ENCODE measurements at places on chromosomes 6 and 20.
A peak's percentile ranks its signal among the peaks of the same experiment; 100 is the strongest.

- DNase-seq, result no peak
Observed at GRCh38 chr6:168355716-168356522, 36.3 kb upstream of the DACT2 start.

- no peak for DNase-seq
Observed at GRCh38 chr6:54195637-54196036, 84.4 kb downstream of the MLIP start.

GRCh38 chr6:44778513-44778912, 391.0 kb downstream of the CDC5L start:
- no peak for DNase-seq

DNA sequence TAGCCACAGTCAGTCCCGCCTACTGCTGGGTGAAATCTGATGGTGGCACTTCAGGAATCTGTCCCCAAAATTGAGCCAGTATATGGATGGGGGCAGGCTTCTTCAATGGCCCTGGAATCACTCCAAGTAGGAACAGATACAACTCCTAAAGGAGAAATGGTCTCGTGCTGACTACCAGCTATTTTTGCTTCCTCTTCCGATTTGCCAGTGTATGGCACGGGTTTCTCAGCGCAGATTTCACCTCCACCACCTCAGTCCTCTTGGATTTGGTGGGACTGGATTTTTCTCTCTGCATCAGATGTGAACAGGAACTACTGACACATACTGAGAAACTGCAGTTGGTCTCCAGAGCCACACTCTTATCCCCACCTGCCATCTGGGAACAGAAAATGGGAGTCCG, 27.2 kb downstream of the PNPLA1 start:
- DNase-seq, result no peak

GRCh38 chr20:64180673-64181072, 16.4 kb downstream of the MYT1 start:
- no peak for DNase-seq

DNA sequence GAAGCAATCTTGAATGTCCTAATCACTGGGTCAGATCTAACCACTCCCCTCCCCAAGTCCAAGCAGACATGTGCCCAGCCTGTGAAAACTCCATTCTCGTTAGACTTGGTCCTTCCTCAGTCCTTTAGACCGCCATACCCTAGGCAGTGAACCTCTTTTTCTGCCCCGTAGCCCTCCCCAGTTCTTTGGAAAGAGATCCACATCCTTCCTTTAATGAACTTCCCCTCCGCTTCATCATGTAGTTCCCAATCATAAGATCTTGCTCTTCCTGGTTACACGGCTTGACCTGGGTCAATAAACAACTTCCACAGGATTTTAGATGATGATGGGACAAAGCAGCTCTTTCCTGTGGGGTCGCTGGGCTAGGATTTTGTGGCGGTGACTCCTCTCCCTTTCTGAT, 9.6 kb downstream of the AHCY start:
- no peak for DNase-seq

GRCh38 chr6:163706500-163707087, 292.1 kb downstream of the QKI start:
- no peak for DNase-seq

DNA sequence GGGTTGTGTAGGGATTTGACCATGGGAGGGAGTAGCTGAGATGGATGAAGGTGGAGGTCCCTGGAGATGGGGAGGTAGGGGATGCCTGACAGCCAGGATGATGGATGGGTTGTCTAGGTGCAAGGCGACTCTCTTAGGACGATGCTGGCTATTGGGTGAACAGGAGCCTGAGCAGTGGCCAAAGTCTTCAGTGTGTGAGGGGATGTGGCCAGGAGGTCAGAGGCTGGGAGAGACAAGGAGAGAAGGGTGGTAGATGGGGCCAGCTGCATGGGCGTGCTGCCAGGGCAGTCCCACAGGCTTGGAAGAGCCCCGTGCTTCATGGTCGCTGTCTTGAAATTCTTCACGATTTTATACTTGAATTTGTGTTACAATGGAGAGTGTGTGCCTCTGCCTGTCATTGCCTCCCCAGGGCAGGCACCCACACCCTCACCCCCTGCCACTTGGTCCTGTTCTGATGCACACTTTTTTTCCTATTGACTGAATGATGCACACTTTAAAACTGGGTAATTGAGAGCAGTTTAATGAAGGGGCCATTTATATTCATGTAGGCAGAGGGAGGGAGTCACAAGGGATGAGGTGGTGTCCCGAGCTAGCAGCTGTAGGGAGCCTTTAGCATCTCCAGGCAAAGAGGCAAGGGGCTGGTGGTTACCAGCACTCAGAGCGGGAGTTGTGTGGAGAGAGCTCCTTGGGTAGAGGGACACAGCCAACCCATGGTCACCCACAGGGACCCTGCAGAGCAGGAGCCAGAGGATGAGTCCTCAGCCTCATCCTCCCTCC, 120.7 kb downstream of the DHX35 start:
- no peak for DNase-seq

GRCh38 chr6:143536461-143536865, 24.9 kb upstream of the FUCA2 start:
- no peak for DNase-seq

GRCh38 chr6:11412011-11412424, 125.5 kb upstream of the TMEM170B start:
- peak; percentile 88 for DNase-seq

DNA sequence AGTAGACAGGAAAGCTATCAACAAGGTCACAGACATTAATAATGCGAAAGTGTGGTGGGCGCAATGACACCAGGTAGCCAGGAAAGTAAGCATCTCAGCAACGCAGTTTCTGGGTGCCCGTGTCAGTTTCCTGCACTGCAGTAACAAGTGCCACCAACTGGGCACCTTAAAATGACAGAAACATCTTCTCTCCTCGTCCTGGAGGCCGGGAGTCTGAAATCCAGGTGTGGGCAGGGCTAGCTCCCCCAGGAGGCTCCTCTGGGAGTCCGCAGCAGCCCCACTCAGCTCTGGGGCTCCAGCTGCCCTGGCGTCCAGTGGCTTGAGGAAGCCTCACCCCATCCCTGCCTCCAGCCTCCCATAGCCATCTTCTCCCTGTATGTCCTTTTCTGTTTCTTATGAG, 387.2 kb downstream of the TAF4 start:
- no peak for DNase-seq

DNA sequence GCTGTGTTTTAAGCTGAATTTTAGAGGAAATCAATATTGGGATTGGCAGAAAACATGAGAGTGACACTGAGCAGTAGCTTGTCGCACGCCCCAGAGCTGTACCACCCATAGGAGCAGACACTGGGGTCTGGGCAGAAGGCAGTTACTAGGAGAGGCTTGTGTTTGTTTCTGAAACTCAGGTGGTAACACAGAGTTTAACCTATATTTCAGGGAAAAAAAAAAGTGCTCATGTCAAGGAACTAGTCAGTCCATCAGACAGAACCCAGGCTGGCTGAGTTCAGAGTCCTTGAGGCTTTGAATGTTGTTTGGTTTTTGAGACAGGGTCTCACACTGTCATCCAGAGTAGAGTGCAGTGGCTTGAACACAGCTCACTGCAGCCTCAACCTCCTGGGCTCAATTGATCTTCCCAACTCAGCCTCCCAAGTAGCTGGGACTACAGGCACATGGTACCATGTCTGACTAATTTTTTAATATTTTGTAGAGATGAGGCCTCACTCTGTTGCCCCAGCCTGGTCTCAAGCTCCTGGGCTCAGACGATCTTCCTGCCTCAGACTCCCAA, 6.6 kb downstream of the SLC22A1 start:
- DNase-seq, result no peak

DNA sequence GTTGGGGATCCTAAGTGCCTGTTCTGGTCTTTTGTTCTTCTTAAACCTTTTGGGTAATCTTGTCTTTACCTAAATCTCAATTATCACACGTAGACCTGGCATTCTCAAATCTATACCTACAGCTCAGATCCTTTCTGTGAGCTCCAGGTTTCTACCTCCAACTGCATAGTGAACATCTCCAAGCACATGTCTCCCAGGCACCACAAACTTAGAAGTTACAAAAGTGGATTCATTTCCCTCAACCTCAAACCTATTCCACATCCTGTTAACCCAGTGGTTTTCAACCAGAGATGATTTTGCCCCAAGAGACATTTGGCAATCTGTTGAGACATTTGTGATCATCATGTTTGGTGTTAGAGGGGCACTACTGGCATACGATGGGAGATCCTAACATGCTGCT, 183.5 kb downstream of the TENT5A start:
- DNase-seq, result no peak

- no peak for DNase-seq
Observed at GRCh38 chr20:50837532-50838321, 42.9 kb downstream of the BCAS4 start.

- no peak for DNase-seq
Observed at GRCh38 chr6:37038292-37039198, 33.1 kb downstream of the FGD2 start.

- DNase-seq, result no peak
Observed at GRCh38 chr6:140486450-140487361, 1112.3 kb upstream of the CITED2 start.

GRCh38 chr20:43800186-43800585, 73.4 kb upstream of the GTSF1L start:
- DNase-seq, result no peak

DNA sequence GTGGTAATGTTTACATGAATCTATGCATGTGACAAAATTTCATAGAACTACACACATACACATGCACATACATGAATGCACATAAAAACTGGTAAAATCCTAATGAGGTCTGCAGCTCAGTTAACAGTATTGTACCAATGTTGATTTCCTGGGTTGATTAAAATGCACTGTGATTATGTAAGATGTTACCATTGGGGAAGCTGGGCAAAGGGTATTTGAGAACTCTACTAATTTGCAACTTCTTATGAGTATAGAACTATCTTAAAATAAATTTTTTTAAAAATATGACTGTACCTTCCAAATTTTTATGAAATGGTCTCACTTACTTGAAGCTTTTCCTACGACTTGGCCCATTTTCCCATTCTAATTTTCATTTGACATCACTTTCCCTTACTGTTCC, 43.4 kb upstream of the TENT5A start:
- DNase-seq, result no peak

DNA sequence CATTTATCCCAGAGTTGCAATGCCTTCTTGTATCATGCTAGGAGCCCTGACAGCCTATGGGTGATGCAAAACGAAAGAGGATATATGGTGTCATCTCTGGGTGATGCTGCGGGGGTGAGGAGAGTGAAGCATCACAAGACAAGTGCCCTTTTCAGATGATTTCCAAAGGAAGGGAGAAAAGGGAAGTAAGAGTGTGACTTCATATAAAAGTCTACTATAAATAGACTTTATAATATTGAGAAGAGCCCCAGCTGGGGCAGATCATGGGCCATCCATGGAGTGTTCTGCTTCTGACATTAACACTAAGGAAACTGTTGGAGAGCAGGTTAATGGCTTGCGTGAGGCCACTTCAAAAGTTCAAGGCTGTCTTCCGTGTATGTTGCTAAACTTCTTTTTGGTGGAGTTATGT, 4.4 kb downstream of the CD83 start:
- no peak for DNase-seq

DNA sequence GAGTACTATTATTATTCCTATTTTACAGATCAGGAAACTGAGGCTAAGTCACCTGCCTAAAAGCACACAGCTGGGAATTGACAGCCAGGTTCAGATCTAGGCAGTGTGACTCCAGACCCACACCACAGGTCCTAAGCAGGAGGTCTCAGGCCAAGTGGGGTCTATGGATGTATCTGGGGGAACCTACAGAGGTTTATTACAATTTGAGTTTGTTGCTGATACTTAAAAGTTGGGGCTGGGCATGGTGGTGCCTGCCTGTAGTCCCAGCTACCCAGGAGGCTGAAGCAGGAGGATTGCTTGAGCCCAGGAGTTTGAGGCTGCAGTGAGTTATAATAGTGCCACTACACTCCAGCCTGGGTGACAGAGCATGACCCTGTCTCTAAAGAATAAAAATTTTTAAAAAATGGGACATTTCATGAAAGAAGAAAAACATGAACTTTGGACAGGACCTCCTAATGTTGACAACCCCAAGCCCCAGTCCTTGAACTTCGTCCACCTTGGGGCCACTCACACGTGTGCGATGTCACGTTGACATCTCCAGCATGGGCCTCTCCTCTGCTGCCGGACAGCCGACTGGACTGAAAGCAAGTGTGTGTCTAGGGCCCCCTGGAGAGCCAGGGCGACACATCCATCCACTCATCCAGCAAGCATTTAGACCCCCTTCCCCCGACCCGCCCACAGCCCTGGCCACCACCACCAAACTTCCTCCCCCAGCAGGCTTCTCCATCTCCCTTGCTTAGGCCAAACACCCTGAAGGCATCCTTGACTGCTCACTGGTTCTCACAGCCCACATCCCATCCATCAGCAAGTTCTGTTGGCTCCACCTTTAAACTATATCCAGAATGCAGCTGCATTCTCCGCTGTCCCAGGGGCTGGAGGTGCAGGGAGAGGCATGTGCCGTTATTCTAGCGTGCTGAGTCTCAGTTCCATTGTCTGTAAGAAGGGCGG, 40.0 kb downstream of the NOL4L start:
- no peak for DNase-seq

DNA sequence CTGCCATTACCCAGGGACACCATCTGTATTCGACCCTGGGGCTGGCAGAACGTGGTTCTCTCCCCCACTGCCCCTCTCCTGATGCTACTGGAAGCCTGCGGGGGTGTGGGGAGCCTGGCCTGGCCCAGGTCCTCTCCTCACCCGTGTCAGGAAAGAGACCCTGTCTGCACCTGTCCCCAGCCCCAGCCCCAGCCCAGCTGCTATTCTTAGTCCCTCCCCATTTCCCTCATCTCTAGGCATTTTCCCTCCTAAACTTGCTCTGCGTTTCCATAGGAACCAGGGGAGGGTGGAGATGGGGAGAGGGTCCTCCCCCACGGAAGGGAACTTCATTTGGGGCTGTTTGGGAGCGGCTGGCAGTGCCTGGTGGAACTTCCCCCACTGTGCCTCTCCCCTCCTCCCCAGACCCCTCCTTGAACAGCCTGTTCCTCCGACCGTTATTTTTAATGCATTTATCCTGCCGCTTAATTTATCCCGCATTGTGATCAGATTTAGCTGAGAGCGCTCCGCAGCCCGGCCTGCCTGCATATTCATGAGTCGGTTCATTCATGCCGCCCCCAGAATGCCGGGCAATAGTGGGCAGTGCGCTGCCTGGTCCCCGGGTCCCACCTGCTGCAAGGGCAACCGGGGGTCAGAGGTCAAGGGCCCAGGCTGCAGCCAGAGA, 31.8 kb upstream of the DLGAP4 start:
- DNase-seq, result no peak

DNA sequence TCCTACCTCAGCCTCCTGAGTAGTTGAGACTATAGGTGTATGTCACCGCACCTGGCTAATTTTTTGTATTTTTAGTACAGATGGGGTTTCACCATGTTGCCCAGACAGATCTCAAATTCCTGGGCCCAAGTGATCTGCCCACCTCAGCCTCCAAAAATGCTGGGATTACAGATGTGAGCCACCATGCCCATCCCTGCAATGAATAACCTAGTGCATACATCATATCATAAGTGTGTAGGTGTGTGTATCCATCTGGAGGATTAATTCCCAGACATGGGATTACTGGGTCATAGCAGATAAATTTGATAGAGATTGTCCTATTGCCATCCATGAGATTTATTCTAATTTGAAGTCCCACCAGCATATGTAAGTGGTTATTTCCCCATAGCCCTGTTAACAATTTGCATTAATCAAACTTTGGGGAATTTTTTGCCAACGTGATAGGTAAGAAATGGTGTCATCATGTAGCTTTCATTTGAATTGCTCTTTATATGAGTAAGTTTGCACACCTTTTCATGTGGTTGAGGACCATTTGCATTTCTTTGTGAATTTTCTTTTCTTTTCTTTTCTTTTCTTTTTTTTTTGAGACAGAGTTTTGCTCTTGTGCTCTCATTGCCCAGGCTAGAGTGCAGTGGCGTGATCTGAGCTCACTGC, 29.9 kb upstream of the BACH2 start:
- no peak for DNase-seq
